ENCODE measurements at places on chromosomes 6 and 20.

DNA sequence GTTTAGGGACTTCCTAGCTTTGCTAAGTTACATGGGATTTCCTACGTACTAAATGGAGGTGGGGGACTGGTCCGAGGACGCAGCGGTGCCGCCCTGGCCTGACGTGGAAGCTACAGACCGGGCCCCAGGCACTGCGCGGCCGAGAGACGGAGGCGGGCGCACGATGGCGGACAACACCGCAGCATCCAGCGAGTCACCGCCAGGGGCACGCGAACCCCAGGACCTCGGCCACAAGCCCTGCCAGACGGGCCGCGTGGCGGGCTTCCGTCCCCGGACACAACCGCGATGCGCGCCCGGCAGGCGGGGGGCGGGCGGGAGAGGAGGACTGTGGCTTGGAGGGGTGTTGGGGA lies 1516.9 kb upstream of the DEFB115 start:
- DNase-seq: no peak

DNA sequence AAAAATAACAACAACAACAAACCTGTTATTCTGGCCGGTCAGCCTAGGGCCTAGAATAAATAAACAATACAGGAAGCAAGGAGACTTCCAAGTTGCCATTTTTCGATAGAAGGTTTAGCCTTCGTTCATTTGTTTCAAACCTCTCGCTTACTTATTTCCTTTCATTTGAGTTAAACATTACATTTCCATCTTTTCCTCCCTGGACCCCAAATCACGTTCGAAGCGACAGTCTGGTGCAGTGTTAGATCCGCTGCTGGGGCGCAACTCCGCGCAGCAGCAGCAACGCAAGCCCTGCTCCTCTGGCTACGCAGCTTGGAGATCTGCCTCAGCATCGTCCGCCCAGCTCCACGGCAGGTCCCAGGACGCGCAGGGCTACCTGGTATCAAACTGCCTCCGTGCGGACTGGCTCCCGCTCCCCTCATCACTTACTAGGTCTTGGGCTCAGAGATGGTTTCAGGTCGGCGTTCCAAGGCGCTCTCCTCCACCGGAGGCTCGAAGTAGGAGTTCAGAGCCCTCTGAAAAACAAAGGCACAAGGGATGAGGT lies 530 bp downstream of the TDP2 start:
- peak; percentile 67 for DNase-seq

DNA sequence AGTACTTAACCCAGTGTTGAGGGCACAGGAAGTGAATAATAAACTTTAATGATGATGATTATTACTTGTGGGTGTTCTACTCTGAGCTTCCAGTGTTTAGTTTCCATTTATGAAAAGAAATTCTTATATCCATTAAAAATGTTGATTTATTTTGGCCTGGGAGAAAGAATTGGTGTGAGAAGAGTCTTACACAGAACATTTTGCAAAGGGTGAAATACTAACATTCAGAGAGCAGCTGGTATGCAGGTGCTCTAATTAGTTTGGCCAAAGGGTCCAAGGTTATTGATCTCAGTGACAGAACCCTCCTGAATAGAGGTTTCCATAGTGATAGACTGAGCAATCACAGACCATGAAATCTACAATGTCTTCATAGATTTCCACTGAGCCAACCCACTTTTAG lies 4.4 kb downstream of the OSER1 start:
- no peak for DNase-seq

DNA sequence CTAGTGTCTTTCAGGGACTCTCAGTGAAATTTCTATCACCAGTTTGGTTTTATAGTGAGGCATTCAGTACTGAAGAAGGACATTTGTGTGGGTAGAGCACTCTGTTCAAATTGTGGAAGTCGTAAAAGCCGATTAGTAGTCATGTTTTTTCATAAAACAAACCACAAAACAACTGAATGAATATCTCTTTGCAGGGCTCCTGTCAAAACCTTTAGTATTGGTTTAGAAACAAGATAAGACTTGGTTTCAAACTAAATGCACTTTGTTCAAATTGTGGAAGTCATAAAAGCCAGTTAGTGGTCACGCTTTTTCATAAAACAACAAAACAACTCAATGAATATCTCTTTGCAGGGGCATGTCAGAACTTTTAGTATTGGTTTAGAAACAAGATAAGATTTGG lies 23.8 kb downstream of the ADGRF4 start:
- no peak for DNase-seq

DNA sequence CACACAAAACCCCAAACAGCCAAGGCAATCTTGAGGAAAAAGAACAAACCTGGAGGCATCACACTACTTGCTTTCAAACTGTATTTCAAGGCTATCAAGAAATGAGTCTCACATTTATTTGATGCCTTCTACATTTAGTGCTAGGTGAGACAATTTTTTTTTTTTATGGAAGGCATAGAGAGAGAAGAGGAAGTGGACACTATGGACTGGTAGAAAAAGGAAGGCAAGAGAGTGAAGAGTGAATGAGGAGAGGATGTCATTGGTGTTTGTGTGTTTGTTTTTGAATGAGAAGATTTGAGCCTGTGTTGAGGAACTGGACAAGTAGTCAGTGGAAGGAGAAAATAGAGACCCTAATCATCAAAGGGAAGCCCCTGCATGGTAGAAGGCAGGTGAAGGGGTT lies 182.0 kb upstream of the JAG1 start:
- no peak for DNase-seq

DNA sequence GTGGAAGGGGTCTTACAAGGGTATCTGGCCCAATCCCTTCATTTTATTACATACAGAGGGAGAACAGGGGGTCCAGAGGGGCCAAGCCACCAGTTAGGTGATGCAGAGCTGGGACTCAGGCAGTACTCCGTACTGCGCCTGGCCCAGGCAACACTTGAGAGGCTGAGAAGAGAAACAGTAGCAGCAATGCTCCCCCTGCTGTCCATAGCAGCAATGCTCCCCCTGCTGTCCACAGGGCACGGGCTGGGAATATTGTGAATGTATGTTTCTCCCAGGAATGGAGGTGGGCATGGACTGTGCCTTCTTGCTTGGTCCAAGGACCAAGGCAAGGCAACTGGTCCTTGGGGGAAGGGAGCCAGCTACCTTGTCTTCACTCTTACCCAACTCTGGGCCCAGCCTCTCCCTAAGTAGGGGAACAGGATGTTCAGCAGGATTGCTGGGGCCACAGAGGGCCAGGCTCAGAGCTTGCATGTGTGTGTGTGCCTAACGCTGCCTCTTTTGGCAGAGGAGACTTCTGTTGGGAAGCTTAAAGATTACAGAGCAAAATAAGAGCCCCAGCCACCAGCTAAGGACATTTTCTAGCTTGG lies 14.8 kb upstream of the FAM83C start:
- DNase-seq: peak; percentile 45

DNA sequence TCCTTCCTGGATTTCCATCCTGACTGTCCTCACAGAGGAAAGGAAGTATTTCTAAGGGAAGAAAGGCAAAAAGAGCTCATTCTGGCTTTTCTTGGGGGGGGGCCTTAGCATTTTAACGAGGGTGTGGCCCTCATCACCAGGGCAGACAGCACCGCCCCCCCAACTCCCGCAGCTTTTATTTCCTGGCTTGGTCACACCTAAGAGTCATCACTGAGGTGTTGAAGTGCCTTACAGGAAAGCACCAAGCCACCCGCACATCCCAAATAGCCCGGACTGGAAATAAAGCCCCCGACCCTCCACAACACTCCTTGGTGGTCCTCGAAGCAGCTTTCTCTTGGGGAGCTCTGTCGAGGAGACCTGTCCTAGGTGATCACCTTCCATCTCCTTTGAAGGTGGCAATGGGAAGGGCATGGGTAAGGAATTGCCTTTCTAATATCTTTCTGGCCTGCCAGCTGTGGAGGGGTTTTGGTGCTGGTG lies 1.3 kb downstream of the PTK7 start:
- DNase-seq: no peak

- peak; percentile 74 for DNase-seq
Observed at GRCh38 chr6:157273756-157274470, 49.4 kb downstream of the TMEM242 start.

DNA sequence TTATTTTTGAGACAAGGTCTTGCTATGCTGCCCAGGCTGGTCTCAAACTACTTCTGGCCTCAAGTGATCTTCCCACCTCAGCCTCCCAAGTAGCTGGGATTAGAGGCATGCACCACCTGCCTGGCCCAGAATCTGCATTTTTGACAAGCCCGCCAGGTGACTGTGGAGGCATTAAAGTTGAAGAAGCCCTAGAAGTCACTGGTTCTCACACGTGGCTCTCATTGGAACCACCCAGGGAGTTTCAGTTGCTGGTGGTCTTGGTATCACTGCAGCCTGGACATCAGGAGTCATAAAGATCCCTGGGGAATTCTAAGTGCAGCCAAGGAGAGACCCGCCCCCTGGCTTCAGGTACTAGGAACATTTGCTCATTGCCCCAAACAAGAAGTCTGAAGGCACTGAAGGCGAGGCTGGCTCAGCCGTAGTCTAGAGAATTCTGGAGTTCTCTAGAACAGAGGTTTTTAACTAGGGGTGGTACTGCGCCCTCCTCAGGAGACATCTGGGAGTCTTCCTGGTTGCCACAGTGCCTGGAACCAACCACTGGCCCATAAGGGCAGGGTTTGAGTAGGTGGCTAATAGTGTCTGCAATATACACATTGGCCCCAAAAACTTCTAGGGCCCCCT lies 182.8 kb downstream of the ZMYND8 start:
- no peak for DNase-seq

DNA sequence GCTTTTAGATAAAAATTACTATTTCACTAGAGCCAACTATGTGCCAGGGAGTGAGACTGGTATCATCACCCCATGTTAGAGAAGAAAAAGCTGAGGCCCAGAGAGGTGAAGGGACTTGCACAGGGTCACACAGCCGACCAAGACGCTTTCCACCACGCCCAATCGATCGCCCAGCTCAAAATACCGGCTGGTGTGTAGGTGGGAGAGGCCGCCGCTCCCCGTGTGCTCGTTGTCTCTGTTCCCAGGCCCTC lies 253 bp upstream of the SNPH start:
- DNase-seq: no peak

DNA sequence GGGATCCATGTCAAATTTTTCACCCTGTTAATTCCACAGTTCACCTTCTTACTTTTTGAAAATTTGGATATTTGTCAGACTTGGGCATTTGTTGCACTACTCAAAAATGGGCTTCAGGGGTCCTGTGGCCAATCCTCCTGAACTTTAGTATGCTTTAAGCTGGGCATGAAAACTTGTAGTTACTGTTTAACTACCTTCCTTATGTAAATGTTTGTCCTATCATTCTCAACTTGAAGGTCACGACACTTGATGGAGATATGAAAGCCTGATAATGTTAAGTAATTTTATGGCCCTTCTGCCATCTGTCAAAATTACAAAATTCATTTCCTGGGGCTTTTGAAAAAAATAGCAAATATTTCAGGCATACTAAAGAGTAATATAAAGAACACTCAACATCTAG lies 4.2 kb upstream of the ZNF311 start:
- DNase-seq: no peak

- no peak for DNase-seq
Observed at GRCh38 chr6:88785478-88785877, 177.9 kb downstream of the RNGTT start.

DNA sequence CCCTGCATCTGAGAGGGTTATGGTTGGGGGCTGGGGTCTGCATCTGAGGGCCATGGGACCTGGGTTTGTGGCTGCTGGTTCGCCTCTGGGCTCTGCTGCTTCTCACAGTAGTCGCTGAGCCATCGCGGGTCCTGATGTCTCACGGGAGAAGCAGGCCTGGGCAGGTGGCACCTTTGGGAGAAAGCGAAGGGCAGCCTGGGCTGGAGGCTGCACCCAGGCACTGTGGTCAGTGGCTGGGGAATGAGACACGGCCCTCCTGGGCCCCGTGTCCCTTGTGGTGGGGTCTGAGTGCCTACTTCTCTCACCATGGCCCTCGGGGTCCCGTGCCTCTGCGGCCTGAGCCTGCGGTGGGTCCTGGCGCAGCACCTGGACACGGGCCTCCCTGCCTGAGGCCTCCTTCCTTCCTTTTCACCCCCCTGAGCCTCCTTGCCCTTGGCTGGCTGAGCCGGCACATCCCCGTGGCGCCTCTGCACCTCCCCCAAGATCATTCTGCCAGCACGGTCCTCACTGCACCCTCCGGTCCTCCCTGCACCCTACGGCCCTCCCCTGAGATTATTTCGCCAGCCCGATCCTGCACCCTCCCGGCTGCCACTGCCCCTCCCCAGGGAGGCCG lies 206.0 kb downstream of the ERMARD start:
- no peak for DNase-seq

DNA sequence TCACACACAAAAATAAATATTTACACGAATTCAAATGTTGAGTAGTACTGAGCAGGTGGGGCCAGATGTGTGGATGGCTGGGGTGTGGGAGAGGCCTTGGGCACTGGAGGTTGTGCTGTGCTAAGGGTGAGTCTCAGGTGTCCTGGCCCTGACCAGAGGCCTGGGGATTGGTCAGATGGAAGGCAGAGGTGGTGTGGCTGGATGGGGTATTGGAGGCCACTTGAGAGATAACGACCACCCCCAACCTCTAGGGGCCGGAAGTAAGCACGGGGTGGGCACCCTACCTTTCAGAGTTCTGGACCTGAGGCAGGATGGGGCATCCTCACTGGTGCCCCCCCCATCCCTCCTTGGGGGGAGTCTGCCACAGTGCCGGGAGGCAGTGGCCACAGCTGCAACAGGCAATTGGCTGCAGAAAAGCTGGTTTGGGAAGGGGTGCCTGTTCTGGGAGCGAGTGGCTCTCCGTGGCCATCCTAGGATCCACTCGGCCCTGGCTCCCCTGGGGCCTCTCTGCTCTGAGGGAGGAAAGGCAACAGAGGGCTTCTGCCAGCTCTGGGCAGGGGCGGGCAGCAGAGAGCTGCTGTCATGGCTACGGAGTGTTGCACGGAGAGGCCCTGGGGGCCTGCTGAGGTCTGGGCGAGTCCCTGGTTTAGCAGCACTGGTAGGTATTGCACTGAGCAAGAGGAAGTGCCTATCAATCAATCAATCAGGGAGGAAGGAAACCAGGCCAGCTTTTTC lies 87.6 kb downstream of the ASXL1 start:
- DNase-seq: no peak

DNA sequence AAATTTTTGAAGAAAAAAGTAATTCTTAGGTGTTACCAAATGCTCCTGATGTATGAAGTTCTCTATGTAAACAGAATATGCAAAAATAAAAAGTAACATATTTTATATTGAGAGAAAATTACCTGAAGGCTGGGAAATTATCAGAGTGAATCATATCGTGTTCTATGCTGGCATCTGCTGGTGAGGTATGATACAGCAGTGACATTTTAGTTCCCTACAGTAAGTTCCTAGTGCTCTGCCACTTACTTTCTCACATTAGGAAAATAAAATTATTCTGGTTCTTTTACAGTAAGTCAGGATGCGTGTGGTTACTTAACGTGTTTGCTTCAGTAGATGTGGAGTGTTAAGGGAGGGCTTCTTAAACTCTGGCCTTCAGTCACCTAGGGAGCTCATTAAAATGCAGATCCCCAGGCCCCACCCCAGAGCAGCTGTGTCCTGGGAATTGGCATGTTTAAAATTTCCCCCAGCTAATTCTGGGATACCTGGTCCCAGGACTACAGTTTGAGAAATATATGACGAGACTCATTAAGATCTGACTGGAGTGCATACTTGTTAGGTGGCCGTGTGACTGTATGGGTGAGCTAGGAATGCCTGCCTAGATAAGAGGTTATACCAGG lies 3.2 kb downstream of the ACTR5 start:
- DNase-seq: peak; percentile 53

Data from activated naive CD4-positive, alpha-beta T cell treated with anti-CD3 and anti-CD28 coated beads, Interleukin-2, amount 10 ng/mL, durations not matched to agents 7 days and 5 days (primary cell).